ENCODE measurements at places on chromosomes 1 and 21.
A peak's percentile ranks its signal among the peaks of the same experiment; 100 is the strongest.

GRCh38 chr1:105934806-105935205 lies 1121.7 kb upstream of the PRMT6 start:
- DNase-seq, result no peak

DNA sequence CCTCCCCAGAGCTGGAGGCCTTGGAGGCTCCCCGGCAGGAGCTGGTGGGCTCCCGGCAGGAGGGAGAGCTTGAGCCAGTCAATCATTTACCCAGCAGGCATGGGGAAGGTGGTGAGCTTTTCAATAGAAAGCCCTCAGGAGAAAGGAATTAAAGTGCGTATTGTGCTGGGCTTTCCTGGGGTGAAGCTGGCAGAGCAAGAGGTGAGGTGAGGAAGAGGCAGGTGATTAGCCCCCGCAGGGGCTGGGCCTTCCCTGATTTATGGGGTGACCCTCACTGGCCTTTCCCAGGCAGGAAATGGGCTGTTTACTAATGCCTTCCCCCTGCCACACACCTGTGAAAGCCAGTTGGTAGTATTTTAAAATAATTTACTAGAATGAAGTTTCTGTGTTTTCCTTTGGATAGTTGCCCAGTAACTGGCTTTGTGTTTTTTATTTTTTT lies 25.8 kb downstream of the CLDN14 start:
- no peak for DNase-seq

DNA sequence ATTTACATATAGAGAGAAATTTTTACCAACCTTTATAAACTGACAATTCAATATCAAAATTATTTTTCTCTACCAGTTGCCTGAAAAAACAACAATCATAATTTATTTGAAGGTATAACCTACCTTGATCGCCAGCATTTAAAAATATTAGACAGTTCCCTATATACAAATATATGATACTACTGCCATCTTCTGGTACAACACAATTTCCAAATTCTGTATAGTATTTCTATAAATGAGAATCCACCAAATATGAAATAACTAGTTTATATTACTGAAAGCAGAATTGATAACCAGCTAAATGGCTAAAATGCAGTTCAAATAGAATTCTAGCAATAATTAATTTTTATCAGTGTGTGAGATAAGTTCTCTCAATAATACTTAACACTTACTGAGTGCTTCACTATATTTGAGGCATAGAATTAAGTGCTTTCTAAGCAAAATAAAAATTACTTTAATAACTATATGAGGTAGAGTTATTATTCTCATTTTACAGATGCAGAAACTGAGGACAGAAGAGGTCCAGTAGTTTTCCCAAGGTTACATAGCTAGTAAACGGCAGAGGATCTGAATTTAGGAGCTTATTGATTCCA lies 75.6 kb downstream of the PIGK start:
- no peak for DNase-seq

GRCh38 chr1:39782103-39782502 lies 6.6 kb downstream of the BMP8B start:
- DNase-seq, result no peak

DNA sequence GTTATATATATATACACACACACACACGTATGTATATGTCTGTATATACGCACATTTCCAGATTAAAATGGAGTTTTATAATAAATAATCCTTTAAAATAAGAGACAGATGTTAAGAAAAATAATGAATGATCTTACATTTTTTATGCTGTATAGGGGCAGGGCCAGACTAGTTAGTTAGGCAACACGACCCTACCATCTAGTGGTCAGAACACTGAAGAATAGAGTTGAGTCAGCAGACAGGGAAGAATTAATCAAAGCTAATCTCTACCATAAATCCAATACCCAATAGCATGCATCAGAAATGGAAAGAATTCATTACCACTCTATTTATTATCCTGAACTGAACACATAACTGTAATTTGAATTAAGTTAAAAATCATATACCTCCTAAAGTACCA lies 156.7 kb downstream of the BRINP3 start:
- peak; percentile 12 for DNase-seq

DNA sequence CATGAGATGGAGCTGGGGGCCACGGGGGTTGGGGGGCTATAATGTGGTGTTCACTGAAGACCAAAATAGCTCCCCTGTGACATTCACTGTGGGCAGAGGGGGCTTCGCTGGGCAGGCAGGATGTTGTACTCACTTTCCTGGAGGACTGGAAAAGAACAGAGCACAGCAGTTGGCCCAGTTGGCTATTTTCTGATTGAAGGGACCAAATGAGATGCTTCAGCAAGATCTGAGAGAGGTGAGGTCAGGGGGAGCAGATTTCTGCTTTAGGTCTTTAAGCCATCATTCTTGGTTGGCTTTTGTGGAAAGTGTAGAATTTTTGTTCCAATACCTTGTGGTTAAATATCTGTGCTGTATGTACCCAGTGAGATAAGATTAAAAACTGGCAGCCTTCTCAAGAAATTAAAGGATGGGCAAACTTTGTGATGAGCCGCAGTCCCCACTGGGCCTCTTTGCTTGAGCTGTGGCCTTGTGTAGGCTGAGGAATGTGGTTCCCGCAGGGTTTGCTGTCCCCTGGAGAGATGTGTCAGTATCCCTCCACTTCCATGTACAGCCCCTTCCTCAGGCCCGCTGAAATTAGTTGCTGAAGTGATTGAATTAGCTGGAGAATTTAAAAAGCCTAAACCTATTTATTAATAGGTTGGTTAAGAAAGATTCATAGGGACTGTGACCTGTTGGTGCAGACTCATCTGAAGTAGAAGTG lies 80.7 kb downstream of the ATP5PO start:
- no peak for DNase-seq

- DNase-seq, result no peak
Measured at GRCh38 chr1:204945565-204945977, 74.9 kb downstream of the NFASC start.

Measured in endothelial cell (in vitro differentiated cells).